Stimulated activated CD4-positive, alpha-beta T cell treated with anti-CD3 and anti-CD28 coated beads, TNF-alpha, amount 100 ng/mL, for 1 hour (primary cell): ENCODE measurements at places on chromosomes 13 and 19.
A peak's percentile ranks its signal among the peaks of the same experiment; 100 is the strongest.

GRCh38 chr19:13707915-13708314 is 56.4 kb upstream of the MRI1 start:
- no peak for DNase-seq

- DNase-seq = peak; percentile 19
Measured at GRCh38 chr19:47471733-47472457, at the start of gene SLC8A2. Gene SLC8A2, minus strand, starts transcription at chr19:47471893. Its CDS starts 5,490 bp downstream, at chr19:47466403.

GRCh38 chr13:99507054-99507453 is 5.8 kb downstream of the TM9SF2 start:
- DNase-seq = no peak

DNA sequence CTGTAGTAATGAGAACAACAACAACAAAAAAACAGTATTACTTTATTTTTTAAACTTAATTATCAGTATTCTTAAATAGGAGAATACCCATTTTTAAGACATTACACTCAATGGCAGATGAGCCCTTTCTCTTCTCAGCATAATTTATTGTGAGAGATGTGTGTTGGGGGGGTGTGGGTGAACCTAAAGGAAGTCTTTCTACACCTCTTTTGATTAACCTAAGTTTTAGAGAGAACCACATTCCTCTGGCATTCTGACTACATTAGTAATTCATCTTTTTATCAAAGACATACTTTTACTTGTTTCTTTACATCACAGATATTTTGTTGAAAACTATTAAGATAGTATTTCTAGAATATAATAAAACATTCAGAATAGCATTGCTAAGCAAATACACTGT is 890.9 kb downstream of the PCDH9 start:
- DNase-seq = no peak

GRCh38 chr13:103192511-103193135 is 126.4 kb upstream of the SLC10A2 start:
- DNase-seq = no peak

DNA sequence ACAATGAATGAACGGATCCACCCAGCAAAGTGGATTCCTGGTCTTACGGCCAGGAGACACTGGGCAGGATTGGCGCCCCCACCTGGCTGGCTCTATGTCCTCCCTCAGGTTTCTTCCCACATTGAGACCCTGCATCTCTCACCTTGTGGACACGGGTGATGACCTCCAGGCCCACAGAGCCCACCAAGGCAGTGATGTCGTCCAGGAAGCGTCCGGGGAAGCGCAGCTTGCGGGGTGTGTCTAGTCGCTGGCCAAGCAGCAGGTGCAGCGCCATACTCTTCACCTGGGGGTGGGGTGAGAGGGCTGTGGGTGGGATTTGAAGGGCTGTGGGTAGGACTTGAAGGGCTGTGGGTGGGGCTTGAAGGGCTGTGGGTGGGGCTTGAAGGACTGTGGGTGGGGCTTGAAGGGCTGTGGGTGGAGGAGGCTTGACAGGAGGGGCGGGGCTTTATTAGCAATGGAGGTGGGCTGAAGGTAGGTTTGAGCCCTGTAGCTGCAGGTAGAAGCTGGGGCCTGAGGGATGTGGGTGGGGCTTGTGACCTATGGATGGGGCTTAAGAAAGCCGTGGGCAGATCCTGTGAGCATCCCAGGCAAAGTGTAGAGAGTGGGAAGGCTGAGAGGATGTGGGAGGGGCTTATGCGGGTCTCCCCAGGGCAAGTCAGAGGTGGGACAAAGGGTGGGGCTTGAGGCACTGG is 12.1 kb upstream of the ANGPTL8 start:
- no peak for DNase-seq

- no peak for DNase-seq
Measured at GRCh38 chr19:14650161-14650560, 24.5 kb downstream of the ADGRE3 start.

GRCh38 chr13:30105381-30105780 is 202.0 kb downstream of the KATNAL1 start:
- DNase-seq = no peak

DNA sequence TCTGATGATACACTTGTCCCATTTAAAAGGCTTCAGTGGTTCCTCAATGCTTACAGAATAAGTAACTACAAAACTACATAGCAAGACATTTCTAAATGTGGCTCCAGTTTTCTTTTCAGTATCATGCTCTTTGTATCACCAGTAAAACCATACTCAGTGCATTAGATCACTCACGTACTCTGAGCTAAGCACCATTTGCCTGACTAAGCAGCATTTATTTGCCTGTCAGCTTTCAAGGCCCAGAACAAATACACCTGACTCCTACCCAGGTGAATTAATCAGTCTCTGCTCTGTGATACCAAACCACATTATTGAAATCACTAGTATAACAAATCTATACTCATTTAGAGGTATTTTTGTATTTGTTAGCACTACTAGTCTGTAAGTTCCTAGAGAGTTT is 47.4 kb upstream of the PCDH20 start:
- no peak for DNase-seq

DNA sequence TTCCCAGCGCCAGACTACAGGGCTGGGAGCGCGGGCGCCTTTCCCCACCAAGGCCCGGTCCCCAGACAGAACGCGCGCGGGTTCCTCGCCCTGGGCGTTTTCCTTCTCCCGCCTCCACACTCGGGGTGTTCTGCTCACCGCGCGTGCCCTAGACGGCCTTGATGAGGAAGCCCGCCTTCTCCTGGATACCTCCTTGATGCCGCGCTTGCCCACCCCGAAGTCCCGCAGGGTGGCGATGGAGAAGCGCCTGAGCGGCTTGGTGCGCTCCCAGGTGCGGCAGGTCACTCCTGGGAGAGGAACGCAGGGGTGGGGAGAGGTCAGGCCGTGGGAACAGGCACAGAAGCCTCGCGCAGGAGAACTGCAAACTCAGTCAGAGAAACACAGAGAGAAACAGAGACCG is 34.8 kb downstream of the CYP2B6 start:
- no peak for DNase-seq

DNA sequence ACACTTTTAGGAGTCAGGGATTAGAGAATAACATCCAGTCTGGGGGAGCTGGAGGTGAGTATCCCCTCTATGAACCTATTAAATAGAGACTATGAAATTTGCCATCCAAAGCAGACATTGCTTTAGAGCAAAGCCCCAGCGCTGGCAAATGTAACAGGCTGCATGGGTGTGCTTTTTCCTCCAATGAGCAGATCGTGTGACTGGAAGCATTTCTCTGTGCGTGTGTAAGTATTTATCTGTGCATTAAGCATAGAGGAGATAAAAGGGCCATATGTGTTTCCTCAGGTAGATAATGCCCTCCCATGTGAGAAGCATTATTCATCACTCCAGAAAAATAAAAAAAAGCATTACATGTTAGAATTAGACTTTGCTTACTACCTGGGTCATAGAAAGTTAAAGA is 924 bp downstream of the TNFSF13B start:
- no peak for DNase-seq

- DNase-seq = no peak
Measured at GRCh38 chr13:99796175-99796819, 175.3 kb downstream of the ZIC5 start.

GRCh38 chr13:108777421-108778420 is 148.3 kb downstream of the MYO16 start:
- no peak for DNase-seq

GRCh38 chr13:110374431-110375370 is 67.6 kb downstream of the COL4A2 start:
- DNase-seq = no peak

DNA sequence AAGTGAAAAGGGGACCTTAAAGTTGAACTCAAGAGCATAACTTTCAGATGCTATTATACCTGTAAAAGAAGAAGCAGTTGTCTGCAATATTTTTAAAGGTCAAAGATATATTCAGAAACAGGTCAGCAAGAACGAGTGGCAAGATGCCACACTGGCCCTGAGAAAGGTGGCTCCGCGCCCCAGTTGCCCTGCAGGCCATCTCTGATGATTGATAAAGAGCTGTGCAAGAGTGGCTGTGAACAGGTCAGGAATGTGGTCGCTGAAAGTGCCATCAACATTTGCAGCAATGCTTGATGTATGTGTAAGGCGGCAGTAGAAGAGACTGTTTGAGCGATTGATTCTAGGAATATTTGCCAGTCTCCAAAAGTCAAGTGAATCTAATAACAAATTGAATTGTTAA is 664.2 kb upstream of the SLC10A2 start:
- DNase-seq = no peak
